ENCODE measurements at places on chromosomes 4 and X. TPM values are rescaled to one million over a fixed set of nuclear protein-coding genes. Genes with fewer than 3 reads are reported as not detected.

DNA sequence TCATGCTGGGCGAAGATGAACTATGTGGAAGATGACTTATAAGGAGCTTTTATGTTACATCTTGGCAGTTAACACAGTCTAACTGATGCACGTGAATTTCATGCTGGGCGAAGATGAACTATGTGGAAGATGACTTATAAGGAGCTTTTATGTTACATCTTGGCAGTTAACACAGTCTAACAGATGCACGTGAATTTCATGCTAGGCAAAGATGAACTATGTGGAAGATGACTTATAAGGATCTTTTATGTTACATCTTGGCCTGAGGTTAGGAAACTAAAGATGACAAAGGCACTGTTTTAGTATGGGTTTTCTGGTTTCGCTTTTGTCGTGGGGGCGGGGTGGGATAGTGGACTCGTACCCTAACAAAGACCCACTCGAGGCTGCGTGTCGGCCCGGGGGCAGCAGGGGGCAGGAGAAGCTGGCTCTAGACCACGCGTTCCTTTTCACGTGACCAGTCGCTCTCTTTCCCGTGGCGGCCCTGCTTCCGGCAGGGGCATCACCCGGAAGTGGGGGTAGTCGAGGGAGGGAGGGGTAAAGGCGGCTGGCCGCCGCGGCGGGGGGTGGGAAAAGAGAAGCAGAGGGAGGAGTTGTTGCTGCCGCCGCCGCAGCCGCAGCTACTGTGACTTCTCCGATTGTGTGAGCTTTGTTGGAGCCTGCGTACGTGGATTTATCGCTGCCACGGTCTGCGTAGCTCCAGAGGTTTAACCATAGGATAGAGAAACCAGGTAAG lies at the start of gene ATP7A:
Gene ATP7A, plus strand, starts transcription at position 586 of the 733 bp plus-strand sequence. CDS start 60,949 bp downstream, outside the sequence.
- H3K27ac ChIP-seq = peak within 1 kb of the TSS; percentile 69
- no peaks in the 10 kb centered on the region for H3K4me1 ChIP-seq
- peak within 1 kb of the TSS; percentile 77 for H3K4me3 ChIP-seq

DNA sequence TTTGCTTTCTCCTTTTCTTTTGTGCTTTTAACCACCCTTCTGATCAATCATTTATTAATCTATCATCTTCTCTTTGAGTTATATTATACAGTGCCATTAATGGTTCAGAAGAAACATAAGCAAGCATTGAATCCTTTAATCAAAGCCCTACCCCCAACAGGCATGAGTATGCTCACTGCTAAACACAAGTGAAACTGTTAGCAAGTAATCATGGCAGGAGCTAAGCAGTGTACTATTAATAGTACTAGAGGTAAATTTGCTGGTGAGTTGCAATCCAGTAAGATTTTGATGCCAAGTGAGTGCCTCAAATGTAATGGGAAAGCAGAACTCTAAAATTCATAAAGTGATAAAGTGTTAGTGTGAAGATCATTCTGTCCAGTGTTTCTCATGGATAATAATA lies 57.2 kb downstream of the FNIP2 start:
- no peak overlapping the region for H3K27ac ChIP-seq
- peaks cover 9% of the 10 kb centered on the region for H3K36me3 ChIP-seq
- no peaks in the 10 kb centered on the region for H3K27me3 ChIP-seq
- H3K4me1 ChIP-seq = peaks cover 33% of the 10 kb centered on the region
- no peak overlapping the region for H3K4me3 ChIP-seq
- no peak for DNase-seq

DNA sequence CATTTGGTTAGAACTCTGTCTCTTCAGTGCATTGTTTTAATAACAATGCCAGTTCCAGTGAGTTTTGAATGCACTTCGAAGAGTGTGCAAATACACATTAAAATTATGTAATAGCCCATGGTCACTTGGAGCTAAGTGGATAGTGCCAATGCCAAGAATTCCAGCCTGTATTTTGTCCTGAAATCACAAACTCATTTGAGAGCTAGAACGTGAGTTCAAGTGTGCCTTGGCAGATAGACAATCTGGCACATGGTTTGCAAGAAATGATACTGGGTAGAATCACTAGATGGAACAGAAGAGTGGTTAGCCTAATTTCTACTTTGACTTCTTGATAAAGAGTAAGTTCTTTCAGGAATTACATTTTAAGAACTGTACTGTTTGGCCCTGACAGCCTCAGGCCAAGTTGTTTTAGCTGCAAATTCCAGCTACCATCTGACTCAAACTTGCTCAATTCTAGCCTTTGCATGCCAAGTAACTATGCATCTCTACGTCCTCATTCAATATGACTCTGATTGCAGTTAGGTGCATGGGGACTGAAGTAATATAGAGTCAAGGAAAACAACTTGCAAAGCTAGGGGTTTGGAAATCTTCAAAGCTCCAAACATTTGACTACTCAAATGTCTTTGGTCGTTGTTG lies 131.9 kb upstream of the SMIM31 start:
- H3K27ac ChIP-seq = no peak overlapping the region
- no peak overlapping the region for H3K4me3 ChIP-seq
- DNase-seq = no peak
- no peaks in the 10 kb centered on the region for H3K36me3 ChIP-seq

DNA sequence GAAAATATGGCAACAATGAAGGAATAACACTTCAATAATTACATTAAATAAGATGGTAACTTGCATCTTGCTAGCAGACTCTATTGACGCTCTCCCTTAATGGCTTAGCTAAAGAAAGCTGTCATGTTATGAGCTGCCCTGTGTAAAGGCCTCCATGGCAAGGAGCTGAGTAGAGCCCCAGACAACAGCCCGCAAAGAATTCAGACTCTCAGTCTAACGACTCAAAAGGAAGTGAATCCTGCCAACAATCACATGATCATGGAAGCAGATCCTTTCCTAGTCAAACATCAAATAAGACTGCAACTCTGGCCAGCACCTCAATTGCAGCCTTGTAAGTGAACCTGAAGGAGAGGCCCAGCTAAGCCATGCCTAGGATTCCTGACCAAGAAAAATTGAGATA lies 157.6 kb downstream of the MAB21L2 start:
- H3K27ac ChIP-seq = no peak overlapping the region
- no peaks in the 10 kb centered on the region for H3K27me3 ChIP-seq
- H3K4me3 ChIP-seq = no peak overlapping the region
- H3K36me3 ChIP-seq = no peaks in the 10 kb centered on the region
- DNase-seq = no peak

DNA sequence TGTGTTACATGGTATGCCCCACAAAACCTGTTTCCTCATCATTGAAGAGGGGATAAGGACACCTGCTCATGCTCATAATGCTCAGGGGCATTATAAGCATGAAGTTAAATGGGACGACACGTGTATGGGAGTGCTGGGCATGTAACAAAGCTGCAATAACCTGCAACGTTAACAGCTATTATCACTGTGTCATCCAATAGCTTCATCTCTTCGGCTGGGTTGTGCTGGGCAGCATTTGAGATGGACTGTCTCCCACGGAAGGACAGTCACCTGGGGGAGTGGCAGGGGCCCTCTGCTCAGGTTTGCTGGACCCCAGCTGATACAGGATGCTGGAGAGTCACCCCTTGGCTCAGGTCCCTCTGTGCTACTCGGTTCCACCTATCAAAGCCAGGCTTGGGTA lies 94.5 kb downstream of the NSUN7 start:
- H3K4me1 ChIP-seq = no peaks in the 10 kb centered on the region
- no peak overlapping the region for H3K4me3 ChIP-seq

- H3K27ac ChIP-seq = peak overlapping the region; percentile 35
- peaks cover 45% of the 10 kb centered on the region for H3K36me3 ChIP-seq
- no peaks in the 10 kb centered on the region for H3K27me3 ChIP-seq
- no peak for DNase-seq
Observed at GRCh38 chr4:139367421-139368090, 65.3 kb upstream of the NDUFC1 start.

GRCh38 chr4:146522869-146523205 lies 1.1 kb upstream of the SLC10A7 start:
- DNase-seq = no peak
- no peaks in the 10 kb centered on the region for H3K27me3 ChIP-seq
- H3K4me3 ChIP-seq = peak overlapping the region; percentile 95

GRCh38 chr4:87069037-87069742 lies 134.4 kb downstream of the AFF1 start:
- DNase-seq = no peak
- no peak overlapping the region for H3K27ac ChIP-seq

DNA sequence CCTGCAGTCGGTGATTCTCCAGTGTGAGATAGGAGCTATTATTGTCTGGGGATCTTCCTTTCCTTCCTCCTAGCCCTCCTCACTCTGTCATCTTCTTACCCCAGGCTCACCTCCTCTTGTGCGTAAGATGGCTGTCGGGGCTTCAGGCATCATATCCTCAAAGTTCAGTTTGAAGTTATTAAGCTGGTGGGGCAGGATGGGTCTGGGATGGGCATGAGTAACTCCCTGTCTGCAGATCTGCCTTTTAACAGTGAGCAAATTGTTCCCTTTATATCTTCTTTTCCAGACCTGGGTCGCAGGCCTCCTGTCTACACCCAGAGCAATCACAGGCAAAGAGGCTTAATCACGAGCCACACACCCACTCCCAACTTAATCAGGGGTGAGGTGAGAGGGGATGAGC lies 900 bp upstream of the MTMR1 start:
- peak overlapping the region; percentile 60 for H3K4me3 ChIP-seq
- H3K27ac ChIP-seq = no peak overlapping the region
- H3K4me1 ChIP-seq = 0 out of 2 replicates have a peak, but pooled peaks cover 4% of the 10 kb centered on the region
- no peaks in the 10 kb centered on the region for H3K36me3 ChIP-seq
- no peaks in the 10 kb centered on the region for H3K27me3 ChIP-seq

DNA sequence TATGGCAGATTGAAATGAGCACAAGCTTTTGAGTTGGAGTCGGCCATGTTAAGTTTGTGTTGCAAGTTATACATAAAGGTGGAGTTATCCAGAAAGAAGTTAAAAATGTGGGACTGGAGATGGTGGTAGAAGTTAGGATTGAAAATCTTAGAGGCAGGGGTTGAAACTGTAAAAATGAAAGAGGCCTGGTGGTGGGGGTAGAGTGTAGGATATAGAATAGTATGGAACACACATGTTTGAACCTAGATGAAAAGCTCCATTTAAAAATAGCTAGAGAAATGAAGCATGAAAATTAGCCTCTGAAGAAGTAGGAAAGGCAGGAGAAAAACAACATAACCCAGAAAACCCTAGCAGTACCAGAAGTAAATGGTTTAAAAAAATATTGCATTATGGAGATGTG lies 131.8 kb upstream of the ENPEP start:
- DNase-seq = peak; percentile 4
- H3K27ac ChIP-seq = no peak overlapping the region
- H3K36me3 ChIP-seq = no peaks in the 10 kb centered on the region
- H3K4me1 ChIP-seq = no peaks in the 10 kb centered on the region
- H3K4me3 ChIP-seq = no peak overlapping the region

- H3K36me3 ChIP-seq = no peaks in the 10 kb centered on the region
- no peaks in the 10 kb centered on the region for H3K27me3 ChIP-seq
- no peak overlapping the region for H3K4me3 ChIP-seq
- H3K27ac ChIP-seq = no peak overlapping the region
- DNase-seq = no peak
Observed at GRCh38 chr4:4981827-4982226, 37.4 kb downstream of the CYTL1 start.

- H3K4me1 ChIP-seq = no peaks in the 10 kb centered on the region
- no peaks in the 10 kb centered on the region for H3K36me3 ChIP-seq
- H3K27me3 ChIP-seq = no peaks in the 10 kb centered on the region
Observed at GRCh38 chrX:8520178-8520577, 55.5 kb downstream of the VCX3B start.

GRCh38 chrX:38985375-38985774 lies 184.1 kb downstream of the MID1IP1 start:
- no peaks in the 10 kb centered on the region for H3K27me3 ChIP-seq
- H3K4me3 ChIP-seq = no peak overlapping the region
- H3K36me3 ChIP-seq = no peaks in the 10 kb centered on the region
- H3K27ac ChIP-seq = no peak overlapping the region
- DNase-seq = peak; percentile 13

DNA sequence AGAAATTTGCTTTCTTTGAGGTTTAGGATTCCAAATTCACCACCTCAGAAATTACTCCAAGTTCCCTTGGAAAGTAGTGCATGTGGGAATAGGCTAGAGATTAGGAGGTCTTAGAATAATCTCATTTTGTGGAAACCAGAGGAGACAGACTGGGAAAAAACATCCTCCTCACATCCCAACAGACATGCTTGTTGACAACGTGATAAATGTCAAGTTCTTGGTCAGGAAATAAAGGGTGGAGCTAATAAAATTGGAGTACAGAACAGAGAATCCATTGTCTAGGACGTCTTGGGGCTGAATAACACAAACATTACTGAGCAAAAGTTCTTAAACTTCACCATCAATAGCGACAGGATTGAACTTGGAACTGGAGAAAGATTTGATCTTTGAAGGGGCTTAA lies 233.4 kb downstream of the PABPC4L start:
- no peaks in the 10 kb centered on the region for H3K27me3 ChIP-seq
- no peaks in the 10 kb centered on the region for H3K36me3 ChIP-seq
- no peak overlapping the region for H3K27ac ChIP-seq
- no peaks in the 10 kb centered on the region for H3K4me1 ChIP-seq

- no peaks in the 10 kb centered on the region for H3K36me3 ChIP-seq
- no peaks in the 10 kb centered on the region for H3K4me1 ChIP-seq
- no peak overlapping the region for H3K27ac ChIP-seq
- H3K4me3 ChIP-seq = no peak overlapping the region
Observed at GRCh38 chrX:40366661-40367060, 214.1 kb upstream of the ATP6AP2 start.

- H3K4me3 ChIP-seq = no peak overlapping the region
- no peak for DNase-seq
- H3K36me3 ChIP-seq = peaks cover 3% of the 10 kb centered on the region
- H3K27ac ChIP-seq = peak overlapping the region; percentile 42
Observed at GRCh38 chr4:156790866-156791265, 180.7 kb downstream of the PDGFC start.

DNA sequence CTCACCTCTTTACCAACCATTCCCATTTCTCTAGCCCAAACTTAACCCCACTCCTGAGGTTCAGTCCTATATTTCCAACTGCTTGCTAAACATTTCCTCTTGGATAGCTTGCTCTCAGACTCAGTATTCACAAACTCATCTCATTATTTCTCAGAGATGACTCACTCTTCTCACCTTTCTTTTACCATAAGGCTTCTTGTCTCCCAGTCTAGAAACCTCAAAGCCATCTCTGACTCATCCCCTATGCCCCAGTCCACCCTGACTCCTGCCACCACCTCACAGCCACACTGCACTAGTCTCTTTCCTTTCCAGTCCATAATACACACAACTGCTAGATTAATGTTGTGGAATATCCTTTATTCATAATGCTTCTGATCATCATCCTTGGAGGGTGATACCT lies 4.8 kb downstream of the FRMPD3 start:
- no peak overlapping the region for H3K27ac ChIP-seq
- H3K4me3 ChIP-seq = no peak overlapping the region
- no peaks in the 10 kb centered on the region for H3K4me1 ChIP-seq
- DNase-seq = no peak
- peaks cover 22% of the 10 kb centered on the region for H3K27me3 ChIP-seq

FRAS1 gene
- polyA plus RNA-seq = 8.3 TPM

COX18 gene
- polyA plus RNA-seq = 13.3 TPM

SLC4A4 gene
- not detected for polyA plus RNA-seq

DCAF8L2 gene
- 0.33 TPM for polyA plus RNA-seq

HMGB3 gene
- 12.2 TPM for polyA plus RNA-seq

MAGEA10 gene
- polyA plus RNA-seq = 49.8 TPM
